ENCODE measurements at places on chromosomes 12 and 14.

GRCh38 chr14:83294941-83295340 lies 1761.3 kb upstream of the SEL1L start:
- no peak for DNase-seq

- DNase-seq: peak; percentile 72
These were observed 229.6 kb downstream of the BCAT1 start for GRCh38 chr12:24719293-24719721.

DNA sequence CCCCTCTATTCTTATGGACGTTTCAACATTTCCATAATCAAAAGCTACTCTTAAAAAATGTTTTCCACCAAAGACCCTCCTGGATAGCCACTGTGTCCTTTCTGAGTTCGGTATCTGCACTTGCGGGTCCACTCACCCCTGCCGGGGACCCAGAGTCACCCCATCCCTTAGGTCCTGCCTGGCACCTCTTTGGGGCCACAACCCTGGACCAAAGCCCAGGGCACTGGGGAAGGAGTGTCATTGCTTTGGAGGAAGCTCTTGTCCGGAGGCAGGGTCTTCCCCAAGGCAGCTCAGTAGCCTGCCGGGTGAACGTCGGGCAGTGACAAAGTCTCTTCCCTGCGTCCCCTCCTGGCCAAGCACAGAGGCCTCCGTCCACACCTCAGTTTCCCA lies 129.6 kb downstream of the RFLNA start:
- no peak for DNase-seq

- no peak for DNase-seq
These were observed 212.1 kb downstream of the GXYLT1 start for GRCh38 chr12:41932470-41932991.

GRCh38 chr14:27727251-27727770 lies 1039.3 kb upstream of the FOXG1 start:
- no peak for DNase-seq

DNA sequence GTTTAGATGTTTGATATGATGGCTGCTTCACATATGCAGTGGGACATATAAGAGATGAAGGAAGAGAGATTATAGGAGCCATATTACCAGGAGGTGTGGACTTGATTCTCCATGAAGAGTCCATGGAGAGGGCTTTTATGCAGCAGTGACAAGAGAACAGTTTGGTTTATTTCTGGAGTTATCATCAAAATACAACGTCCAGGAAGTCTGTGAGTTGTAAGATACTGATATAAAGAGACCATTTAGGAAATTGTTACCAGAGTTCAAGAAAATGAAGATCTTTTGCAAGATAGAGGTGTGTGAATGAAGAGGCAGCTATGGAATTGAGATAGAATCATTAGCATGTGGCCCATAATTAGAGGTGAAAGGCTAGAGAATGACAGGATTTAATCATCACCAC lies 431.7 kb downstream of the NPAS3 start:
- DNase-seq: no peak

DNA sequence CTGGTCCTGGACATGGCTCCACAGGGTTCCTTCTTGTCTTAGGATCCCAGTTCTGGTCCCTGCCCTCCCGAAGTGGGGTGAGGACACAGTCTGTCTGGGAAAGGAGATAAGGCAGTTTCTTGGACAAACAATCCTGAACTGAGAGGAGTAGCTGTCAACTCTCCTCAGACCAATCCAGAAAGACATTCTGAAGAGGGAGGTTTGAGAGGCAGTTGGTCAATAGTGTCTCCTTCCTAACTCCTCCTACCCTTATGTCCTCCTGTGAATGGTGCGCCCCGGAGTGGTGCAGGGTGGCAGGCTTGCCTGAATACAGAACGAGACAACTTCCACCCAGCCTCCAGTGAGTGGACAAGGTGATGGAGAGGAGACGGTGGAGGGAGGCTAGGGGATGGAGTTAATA lies 15.4 kb upstream of the ASIC1 start:
- no peak for DNase-seq

DNA sequence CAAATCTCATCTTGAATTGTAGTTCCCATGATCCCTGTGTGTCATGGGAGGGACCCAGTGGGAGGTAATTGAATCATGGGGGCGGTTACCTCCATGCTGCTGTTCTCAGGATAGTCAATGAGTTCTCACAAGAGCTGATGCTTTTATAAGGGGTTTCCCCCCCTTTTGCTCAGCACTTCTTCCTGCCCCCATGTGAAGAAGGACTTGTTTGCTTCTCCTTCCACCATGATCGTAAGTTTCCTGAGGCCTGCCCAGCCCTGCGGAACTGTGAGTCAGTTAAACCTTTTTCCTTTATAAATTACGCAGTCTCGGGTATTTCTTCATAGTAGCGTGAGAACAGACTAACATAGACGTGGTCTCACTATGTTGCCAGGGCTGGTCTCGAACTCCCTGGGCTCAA lies 56.1 kb upstream of the EIF5 start:
- no peak for DNase-seq

GRCh38 chr12:49961993-49962764 lies 507 bp downstream of the AQP5 start:
- DNase-seq: no peak

- no peak for DNase-seq
These were observed 480.7 kb downstream of the PRKD1 start for GRCh38 chr14:29446971-29447370.
